ENCODE measurements at places on chromosomes 6 and 20.

GRCh38 chr20:50575865-50576720 is 65.9 kb downstream of the PTPN1 start:
- DNase-seq: peak; percentile 68
- peaks cover 14% of the 10 kb centered on the region for H3K4me1 ChIP-seq
- peaks cover 48% of the 10 kb centered on the region for H3K36me3 ChIP-seq
- no peak overlapping the region for H3K4me3 ChIP-seq

GRCh38 chr6:156782691-156783320 is 5.6 kb downstream of the ARID1B start:
- H3K36me3 ChIP-seq: peaks cover 10% of the 10 kb centered on the region
- no peaks in the 10 kb centered on the region for H3K27me3 ChIP-seq
- peaks cover 66% of the 10 kb centered on the region for H3K4me1 ChIP-seq
- H3K4me3 ChIP-seq: peak overlapping the region; percentile 94
- H3K27ac ChIP-seq: peak overlapping the region; percentile 97
- DNase-seq: no peak

GRCh38 chr6:3108746-3109414 is 9.6 kb upstream of the BPHL start:
- H3K27me3 ChIP-seq: no peaks in the 10 kb centered on the region
- DNase-seq: no peak
- peaks cover 43% of the 10 kb centered on the region for H3K36me3 ChIP-seq
- no peak overlapping the region for H3K27ac ChIP-seq
- H3K4me3 ChIP-seq: no peak overlapping the region
- no peaks in the 10 kb centered on the region for H3K4me1 ChIP-seq

DNA sequence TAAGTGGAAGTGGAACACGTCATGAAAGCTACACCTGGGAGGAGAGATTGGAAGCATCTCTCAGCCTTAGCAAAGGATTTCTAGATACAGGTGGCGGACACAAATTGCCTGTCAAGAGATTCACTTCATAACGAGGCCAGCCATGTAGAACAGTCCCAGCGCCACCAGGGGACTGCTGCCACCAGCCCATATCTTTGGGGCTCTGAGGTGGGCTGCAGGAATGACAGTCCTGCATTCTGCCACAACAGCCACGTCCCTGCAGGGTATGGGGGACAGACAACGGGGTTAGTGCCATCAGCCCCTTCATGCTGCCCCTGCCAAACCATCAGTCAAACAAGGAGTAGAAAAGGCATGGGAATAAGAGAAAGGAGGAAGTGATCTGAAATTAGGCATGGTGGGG is 81.2 kb upstream of the SASH1 start:
- H3K4me3 ChIP-seq: no peak overlapping the region
- H3K36me3 ChIP-seq: no peaks in the 10 kb centered on the region
- no peaks in the 10 kb centered on the region for H3K4me1 ChIP-seq
- peaks cover 24% of the 10 kb centered on the region for H3K27me3 ChIP-seq
- no peak overlapping the region for H3K27ac ChIP-seq

DNA sequence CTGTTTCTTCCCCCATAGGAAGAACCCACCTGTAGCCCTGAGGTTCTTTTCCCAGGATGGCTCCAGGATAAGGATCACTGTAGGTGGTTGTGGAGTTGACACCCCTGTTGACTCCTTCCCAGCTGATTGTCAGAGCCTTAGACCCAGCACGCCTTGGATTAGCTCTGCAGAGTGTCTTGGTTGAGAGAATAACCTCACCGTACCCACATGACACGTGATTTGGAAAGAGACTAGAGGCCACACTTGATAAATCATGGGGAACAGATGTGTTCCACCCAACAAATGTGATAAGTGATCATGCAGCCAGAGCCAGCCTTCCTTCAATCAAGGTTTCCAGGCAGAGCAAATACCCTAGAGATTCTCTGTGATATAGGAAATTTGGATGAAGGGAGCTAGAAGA is 12.2 kb downstream of the BTN3A1 start:
- no peak for DNase-seq
- H3K4me1 ChIP-seq: peaks cover 6% of the 10 kb centered on the region
- H3K36me3 ChIP-seq: peaks cover 29% of the 10 kb centered on the region
- no peak overlapping the region for H3K4me3 ChIP-seq
- H3K27me3 ChIP-seq: no peaks in the 10 kb centered on the region

DNA sequence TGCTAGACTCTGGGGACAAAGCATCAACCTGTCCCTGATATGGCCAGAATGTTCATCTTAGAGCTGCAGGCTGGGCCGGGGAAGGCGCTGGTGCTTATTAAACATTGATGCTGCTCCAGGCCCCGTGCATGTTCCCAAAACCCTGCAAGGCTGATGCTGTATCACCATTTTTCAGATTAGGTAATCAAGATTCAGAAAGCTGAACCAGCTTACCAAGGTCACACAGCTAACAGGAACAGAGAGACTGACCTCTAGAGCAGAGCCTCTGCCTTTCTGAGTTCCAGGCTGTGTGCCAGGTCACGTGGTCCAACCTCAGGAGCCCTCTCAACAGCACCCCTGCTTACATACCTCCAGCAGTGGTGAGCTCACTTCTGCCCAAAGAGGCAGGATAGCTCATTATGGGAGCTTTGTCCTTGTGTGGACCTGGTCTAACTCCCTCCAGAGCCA is 16.1 kb upstream of the VSTM2L start:
- DNase-seq: no peak
- no peaks in the 10 kb centered on the region for H3K4me1 ChIP-seq
- no peaks in the 10 kb centered on the region for H3K36me3 ChIP-seq
- no peak overlapping the region for H3K27ac ChIP-seq
- H3K4me3 ChIP-seq: no peak overlapping the region
- no peaks in the 10 kb centered on the region for H3K27me3 ChIP-seq

DNA sequence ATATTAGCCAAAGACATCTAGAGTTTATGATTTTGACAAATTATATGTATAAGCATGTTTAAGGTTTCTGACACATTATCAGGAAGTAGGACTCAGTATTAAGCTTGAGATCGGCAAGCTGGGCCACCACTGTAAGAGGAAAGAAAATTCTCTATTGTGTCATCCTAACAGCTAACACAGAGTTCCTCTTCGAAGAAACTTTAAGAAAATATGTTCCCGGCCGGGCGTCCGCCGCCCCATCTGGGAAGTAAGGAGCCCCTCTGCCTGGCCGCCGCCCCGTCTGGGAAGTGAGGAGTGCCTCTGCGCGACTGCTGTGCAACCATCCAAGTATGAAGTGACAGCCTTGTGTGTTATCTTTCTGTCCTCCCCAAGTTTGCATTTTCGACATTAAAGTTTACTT is 23.0 kb downstream of the USP49 start:
- H3K27me3 ChIP-seq: no peaks in the 10 kb centered on the region
- H3K4me1 ChIP-seq: no peaks in the 10 kb centered on the region
- DNase-seq: no peak
- H3K27ac ChIP-seq: no peak overlapping the region

DNA sequence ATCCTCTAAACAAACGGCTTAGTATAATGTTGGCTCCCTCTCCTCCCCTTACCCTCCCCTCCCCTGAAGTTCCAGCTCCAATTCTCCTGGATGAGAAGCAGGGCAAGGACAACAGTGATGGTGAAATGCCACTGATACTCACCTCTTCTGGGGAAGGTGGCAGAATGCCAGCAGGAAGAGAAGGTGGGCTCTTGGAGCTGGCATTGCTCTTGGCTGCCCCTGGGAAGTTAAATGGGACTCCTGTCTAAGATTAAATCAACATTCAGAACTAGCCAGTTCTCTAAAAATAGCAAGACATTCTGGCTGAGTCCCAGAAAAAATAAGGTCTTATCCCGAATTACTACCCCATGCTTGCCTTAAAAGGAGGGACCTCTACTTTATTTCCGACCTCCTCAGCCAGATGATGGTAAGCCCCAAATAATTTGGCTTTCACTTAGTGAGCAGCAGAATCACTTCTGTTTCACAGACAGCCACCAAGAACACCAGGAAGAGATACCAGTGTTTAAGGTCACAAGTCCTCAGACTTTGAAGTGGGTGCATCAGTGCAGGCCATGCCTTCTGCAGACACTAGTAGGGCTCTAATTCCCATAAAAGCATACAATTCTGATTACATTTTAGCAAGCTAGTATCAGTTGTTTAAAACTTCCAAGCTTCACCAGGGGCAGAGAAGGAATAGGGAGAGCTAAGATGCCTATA is 46.0 kb upstream of the IL17A start:
- H3K4me3 ChIP-seq: no peak overlapping the region
- H3K4me1 ChIP-seq: peaks cover 8% of the 10 kb centered on the region

- no peak overlapping the region for H3K4me3 ChIP-seq
- no peak overlapping the region for H3K27ac ChIP-seq
- H3K36me3 ChIP-seq: no peaks in the 10 kb centered on the region
- H3K27me3 ChIP-seq: no peaks in the 10 kb centered on the region
- H3K4me1 ChIP-seq: no peaks in the 10 kb centered on the region
Observed at GRCh38 chr6:151196555-151196954, 43.2 kb upstream of the AKAP12 start.

- DNase-seq: no peak
- peak overlapping the region; percentile 92 for H3K4me3 ChIP-seq
- peaks cover 92% of the 10 kb centered on the region for H3K4me1 ChIP-seq
- peak overlapping the region; percentile 94 for H3K27ac ChIP-seq
- peaks cover 5% of the 10 kb centered on the region for H3K27me3 ChIP-seq
Observed at GRCh38 chr6:24927985-24928745, 7.6 kb downstream of the RIPOR2 start.

- H3K27me3 ChIP-seq: peaks cover 4% of the 10 kb centered on the region
- H3K36me3 ChIP-seq: no peaks in the 10 kb centered on the region
- H3K4me3 ChIP-seq: no peak overlapping the region
Observed at GRCh38 chr6:51915098-51915497, 172.3 kb downstream of the PKHD1 start.

DNA sequence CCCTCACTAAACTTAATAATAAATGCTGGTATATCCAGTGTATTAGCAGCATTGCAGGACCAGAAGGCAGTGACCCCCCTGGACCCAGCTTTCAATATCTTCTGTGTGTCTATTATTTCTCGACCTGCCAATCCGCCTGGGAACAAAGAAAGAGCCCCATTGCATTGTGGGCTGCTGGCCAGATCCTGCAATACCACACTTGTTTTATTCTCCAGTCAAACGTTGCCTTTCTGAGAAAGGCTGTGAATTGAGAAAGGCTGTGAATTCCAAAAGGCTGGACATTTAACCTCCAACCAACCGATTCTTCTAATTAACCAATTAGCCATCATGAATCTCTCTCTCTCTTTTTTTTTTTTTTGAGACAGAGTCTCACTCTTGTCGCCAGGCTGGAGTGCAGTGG is 1.5 kb upstream of the MTO1 start:
- no peak for DNase-seq
- H3K4me1 ChIP-seq: peaks cover 42% of the 10 kb centered on the region
- H3K27ac ChIP-seq: peak overlapping the region; percentile 98
- H3K27me3 ChIP-seq: no peaks in the 10 kb centered on the region
- peaks cover 18% of the 10 kb centered on the region for H3K36me3 ChIP-seq

DNA sequence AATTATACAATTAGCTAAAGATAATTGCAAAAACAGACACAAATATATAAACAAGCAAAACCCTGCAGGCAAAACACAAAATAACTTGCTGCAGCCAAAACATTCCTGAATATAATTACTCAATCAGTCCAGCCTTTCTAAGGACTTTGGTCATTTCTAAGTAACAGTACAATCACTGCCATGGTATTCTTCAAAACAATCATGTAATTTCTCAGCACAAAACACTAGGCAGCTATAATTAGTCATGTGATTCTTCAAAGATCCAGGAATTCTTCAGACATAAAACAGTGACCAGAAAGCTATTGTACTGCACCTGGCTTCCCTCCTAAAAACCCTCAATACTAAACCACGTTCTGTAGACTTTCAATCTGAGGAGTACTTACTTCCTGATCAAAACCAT is 881.1 kb downstream of the EPHA7 start:
- no peak overlapping the region for H3K4me3 ChIP-seq
- no peaks in the 10 kb centered on the region for H3K4me1 ChIP-seq

GRCh38 chr6:44869321-44869897 is 458.7 kb upstream of the RUNX2 start:
- peaks cover 26% of the 10 kb centered on the region for H3K4me1 ChIP-seq
- peak overlapping the region; percentile 1 for H3K4me3 ChIP-seq
- H3K27me3 ChIP-seq: no peaks in the 10 kb centered on the region
- no peak for DNase-seq

DNA sequence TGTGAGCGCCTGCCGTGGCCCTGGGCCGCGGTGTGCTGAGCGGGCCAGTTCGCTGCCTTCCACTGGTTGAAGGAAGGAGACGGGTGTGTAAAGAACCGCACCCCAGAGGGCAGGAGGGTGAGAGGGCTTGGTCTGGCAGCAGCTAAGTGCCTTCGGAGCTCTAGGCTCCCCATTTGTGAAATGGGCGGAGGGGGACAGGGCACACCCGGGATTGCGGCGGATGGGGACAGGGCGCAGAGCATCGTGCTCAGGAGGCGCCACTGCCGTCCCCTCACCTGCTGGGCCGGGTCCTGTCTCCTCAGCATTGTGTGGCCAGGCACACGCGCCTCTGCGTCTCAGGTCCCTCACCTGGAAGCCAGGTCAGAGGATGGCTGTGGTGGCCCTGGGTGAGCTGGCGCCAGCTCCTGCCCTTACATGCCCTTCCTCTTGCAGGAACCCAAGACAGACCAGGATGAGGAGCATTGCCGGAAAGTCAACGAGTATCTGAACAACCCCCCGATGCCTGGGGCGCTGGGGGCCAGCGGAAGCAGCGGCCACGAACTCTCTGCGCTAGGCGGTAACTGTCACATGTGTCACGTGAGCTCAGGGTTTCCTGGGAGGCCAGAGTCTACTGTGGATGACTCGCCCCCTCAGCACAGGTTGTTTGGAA is 3.1 kb downstream of the ADRM1 start:
- peaks cover 27% of the 10 kb centered on the region for H3K36me3 ChIP-seq
- no peaks in the 10 kb centered on the region for H3K27me3 ChIP-seq
- H3K4me3 ChIP-seq: peak overlapping the region; percentile 93
- peak overlapping the region; percentile 81 for H3K27ac ChIP-seq
- DNase-seq: no peak

GRCh38 chr20:1122388-1123315 is 4.2 kb downstream of the PSMF1 start:
- H3K27ac ChIP-seq: peak overlapping the region; percentile 41
- peak; percentile 13 for DNase-seq
- peak overlapping the region; percentile 37 for H3K4me3 ChIP-seq
- peaks cover 42% of the 10 kb centered on the region for H3K36me3 ChIP-seq

- no peaks in the 10 kb centered on the region for H3K27me3 ChIP-seq
- H3K36me3 ChIP-seq: no peaks in the 10 kb centered on the region
- H3K4me3 ChIP-seq: no peak overlapping the region
- no peak overlapping the region for H3K27ac ChIP-seq
- DNase-seq: no peak
Observed at GRCh38 chr6:47203938-47204611, 105.6 kb downstream of the TNFRSF21 start.

- peak overlapping the region; percentile 8 for H3K27ac ChIP-seq
- H3K4me1 ChIP-seq: peaks cover 17% of the 10 kb centered on the region
- DNase-seq: no peak
- H3K4me3 ChIP-seq: no peak overlapping the region
- peaks cover 22% of the 10 kb centered on the region for H3K36me3 ChIP-seq
Observed at GRCh38 chr6:127300411-127300810, 33.7 kb downstream of the RNF146 start.

DNA sequence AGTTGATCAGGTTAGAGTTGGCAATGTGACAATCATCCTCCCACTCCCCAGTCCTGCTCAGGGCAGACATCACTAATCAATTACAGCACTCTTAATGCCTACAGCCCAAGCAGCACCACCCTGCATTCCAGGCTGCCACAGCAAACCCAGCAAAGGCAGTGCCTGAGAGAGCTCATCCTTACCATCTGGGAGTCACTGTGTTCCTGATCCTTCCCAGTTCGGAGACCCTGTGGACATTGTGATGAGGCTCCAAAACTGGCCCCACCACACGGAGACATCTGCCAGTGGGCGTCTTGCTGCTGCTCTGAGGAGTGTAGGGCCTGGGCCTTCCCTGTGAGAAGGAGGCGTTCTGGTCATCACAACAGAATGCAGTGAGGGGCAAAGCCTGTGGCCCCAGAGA is 216.5 kb upstream of the CST7 start:
- H3K27ac ChIP-seq: no peak overlapping the region
- H3K4me3 ChIP-seq: no peak overlapping the region
- DNase-seq: no peak
- no peaks in the 10 kb centered on the region for H3K27me3 ChIP-seq
- H3K36me3 ChIP-seq: no peaks in the 10 kb centered on the region
- no peaks in the 10 kb centered on the region for H3K4me1 ChIP-seq
